ENCODE measurements at places on chromosomes 5 and 9. TPM values are rescaled to one million over a fixed set of nuclear protein-coding genes. Genes with fewer than 3 reads are reported as not detected.
A peak's percentile ranks its signal among the peaks of the same experiment; 100 is the strongest.

- peak; percentile 13 for DNase-seq
Measured at GRCh38 chr5:143501310-143502044, 98.0 kb upstream of the NR3C1 start.

- no peak for DNase-seq
Measured at GRCh38 chr9:117409321-117409720, 5.5 kb downstream of the ASTN2 start.

GRCh38 chr9:82313697-82314096 lies 325.1 kb downstream of the SPATA31D1 start:
- no peak for DNase-seq

GRM6 gene
- not detected for total RNA-seq

COL23A1 gene
- not detected for total RNA-seq

FST gene
- 13.0 TPM for total RNA-seq
